ENCODE measurements at places on chromosomes 16 and 17.
A peak's percentile ranks its signal among the peaks of the same experiment; 100 is the strongest.

GRCh38 chr17:10857976-10858375 is 20.1 kb upstream of the PIRT start:
- DNase-seq: no peak

GRCh38 chr16:50640919-50641817 is 39.9 kb downstream of the SNX20 start:
- DNase-seq: no peak

DNA sequence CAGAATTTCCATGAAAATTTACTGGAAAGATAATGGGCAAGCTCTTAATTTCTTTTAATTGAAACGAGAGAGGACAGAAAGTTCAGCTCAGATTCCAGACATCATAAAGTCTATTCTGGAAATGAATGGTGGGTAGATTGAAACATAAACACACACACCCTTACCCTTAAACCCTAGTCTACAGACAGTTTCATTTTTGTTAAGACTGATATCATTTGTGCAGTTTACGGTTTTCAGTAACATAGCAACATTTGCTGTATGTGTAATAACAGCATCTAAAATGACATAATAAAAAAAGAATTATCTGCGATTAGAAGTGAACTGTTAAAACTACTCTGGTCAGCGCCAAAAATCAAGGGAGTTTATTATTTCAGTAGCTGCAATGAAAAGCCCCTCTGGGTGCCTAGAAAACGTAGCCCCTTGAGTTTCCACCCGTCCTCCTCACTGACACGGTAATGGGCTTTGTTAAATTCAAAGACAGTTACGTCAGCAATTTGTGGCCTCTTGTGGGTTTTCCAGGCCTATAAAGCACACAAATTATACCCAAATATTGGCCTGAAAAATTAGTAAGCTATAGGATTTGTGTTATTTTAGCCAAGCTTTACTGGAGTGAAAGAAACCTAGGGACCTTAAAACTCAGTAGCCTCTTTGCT is 520.6 kb upstream of the SOX9 start:
- no peak for DNase-seq

DNA sequence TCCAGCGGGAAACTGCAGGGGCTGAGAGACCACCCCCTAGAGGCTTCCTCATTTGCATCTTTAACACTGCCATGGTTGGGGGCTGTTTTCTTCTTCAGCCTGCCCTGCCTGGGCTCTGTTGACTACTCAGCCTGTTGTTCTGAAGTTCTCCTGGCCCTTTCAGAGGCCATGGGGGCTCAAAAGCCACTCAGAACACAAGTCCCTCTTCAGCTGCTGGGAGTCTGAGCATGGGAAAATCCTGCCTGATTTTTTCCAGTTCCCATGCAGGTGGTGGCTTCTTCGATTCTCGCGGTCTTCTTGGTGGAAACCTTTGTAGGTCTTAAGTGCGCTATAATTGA is 36.3 kb downstream of the PLCG2 start:
- DNase-seq: no peak

GRCh38 chr16:68915589-68915988 is 72.3 kb downstream of the TANGO6 start:
- DNase-seq: no peak

- DNase-seq: no peak
Observed at GRCh38 chr17:29590411-29591145, 1.1 kb upstream of the GIT1 start.

GRCh38 chr17:73617501-73617900 is 26.7 kb downstream of the SDK2 start:
- no peak for DNase-seq

- DNase-seq: no peak
Observed at GRCh38 chr17:17725752-17726457, 44.6 kb downstream of the RAI1 start.

DNA sequence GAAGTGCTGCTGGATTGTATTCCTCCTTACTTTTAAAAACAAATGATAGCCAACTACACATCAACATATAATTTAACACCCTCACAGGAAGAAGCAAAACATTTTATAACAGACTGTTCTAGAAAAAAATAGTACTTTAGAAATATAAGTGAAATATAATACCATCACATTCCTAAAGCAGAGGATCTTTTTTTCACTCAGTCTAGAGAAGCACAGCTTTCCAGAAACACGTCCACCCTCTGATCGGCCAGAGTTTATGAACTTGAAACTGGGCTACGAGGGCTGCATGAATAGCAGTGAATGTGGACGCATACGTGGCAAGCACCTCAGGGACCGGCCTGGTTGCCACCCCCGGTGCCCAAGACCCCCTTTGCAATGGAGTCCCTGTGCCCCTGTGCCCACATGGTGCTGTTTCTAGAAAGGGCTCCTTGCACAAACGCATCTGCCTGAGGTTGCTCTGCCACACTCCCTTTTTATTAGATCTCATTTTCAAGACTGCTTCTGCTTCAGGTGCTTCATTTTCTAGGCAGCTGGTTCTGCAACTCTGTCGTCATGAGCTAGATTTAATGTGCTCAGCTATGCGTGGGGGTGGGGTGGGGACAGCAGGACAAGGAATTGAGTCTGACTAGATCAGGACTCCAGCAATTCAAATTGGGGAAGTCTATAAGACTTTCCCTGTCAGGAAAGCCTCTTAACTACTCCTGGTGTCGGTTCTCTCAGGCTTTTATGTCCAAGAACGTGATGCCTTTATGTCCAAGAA is 29.1 kb upstream of the ERN1 start:
- DNase-seq: no peak

DNA sequence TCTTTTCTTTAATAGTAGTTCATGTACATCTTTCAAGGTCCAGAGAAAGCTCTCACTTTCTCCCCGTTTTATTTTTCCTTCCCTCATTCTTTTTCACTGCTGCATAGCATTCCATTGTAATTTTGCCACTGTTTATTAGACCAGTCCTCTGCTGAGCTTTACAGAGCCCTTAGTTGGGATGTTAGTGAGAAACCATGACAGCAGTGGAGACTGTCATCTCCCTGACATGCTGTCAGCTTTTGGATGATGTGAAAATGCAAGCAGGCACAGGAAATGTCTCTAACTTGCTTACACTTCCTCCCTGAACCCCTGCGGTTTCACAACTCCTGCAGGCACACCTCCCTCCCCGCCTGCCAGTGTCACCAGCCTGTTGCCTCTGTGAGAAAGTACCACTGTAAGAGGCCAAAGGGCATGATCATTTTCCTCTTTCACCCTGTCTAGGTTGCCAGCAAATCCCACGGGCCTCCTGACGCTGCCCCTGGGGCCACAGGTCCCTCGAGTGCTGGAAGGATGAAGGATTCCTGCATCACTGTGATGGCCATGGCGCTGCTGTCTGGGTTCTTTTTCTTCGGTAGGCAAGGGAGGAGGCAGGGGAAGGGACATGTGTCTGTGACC is at the start of gene ITGAL:
ITGAL (plus strand) TSS at position 415 of the 615 bp plus-strand sequence; CDS start at position 511, 96 bp downstream.
- peak; percentile 80 for DNase-seq

DNA sequence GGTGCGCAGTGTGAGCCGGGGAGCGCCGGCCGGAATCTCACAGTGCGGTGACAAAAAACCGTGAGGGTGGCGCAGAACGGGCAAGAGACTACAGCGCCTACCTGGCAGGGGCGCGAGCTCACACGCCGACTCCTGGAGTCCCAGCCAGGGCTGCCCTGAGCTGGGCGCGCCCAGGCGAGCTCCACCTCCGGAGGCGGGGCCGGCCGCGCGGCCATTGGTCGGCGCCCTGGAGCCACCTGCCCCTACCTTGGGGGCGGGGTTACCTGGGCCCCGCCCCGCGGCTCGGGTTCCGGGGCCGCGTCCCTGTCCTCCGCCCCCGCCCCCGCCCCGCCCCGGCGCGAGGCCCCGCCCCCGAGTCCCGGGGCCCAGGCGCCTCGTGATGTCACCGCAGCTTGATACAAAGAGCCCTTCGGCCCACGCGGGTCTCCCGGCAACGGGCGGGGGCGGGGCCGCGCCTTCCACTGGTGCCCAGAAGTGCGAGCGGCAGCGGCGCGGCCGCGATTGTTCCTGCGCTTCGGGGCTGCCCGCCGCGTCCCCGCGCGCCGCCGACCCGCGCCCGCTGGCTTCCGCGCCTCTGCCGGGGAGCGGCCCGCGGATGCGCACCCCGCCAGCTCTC is 96.3 kb downstream of the RAB11FIP4 start:
- DNase-seq: peak; percentile 97

DNA sequence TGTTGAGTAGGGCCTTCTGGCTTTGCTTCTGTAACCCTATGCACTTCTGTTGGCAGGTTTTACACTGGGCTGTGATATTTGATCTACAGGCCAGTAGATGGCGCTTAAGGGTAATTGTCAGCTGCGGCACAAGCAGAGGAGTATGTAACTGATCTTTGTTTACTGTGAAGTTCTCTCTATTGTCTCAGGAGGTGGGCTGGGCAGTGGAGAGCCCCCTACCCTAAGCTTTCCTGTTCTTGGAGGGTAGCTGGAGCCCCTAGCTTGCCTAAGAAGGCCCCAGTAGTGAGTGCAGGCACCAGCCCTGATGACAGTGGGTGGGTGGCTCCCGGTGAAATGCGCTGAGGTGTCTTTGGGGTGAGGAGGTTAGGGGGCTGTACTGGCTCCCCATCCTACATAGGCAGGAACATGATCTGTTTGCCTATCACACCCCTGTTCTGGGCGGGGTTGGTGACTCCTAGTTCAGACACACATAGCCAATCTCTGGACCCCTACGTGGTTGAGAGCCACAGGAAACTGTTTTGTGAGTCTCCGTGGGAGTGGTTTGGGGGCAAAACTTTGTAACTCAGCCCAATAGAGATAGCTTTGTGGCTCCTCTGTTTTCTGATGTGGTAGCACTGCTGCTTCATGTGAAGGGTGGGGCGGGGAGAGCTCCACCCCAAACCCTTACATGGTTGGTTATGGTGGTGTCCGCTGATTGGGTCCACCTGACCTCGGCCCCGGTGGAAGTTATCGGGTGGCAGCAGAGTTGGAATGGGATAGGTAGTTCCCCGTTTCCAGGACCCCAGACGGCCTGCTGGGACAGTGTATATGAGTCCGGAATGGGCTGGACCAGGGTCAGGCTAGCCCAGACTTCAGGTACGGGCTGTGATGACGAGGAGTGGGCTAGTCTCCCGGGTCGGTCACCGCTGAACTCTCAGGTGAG is 60.4 kb downstream of the SLFN11 start:
- peak; percentile 67 for DNase-seq

DNA sequence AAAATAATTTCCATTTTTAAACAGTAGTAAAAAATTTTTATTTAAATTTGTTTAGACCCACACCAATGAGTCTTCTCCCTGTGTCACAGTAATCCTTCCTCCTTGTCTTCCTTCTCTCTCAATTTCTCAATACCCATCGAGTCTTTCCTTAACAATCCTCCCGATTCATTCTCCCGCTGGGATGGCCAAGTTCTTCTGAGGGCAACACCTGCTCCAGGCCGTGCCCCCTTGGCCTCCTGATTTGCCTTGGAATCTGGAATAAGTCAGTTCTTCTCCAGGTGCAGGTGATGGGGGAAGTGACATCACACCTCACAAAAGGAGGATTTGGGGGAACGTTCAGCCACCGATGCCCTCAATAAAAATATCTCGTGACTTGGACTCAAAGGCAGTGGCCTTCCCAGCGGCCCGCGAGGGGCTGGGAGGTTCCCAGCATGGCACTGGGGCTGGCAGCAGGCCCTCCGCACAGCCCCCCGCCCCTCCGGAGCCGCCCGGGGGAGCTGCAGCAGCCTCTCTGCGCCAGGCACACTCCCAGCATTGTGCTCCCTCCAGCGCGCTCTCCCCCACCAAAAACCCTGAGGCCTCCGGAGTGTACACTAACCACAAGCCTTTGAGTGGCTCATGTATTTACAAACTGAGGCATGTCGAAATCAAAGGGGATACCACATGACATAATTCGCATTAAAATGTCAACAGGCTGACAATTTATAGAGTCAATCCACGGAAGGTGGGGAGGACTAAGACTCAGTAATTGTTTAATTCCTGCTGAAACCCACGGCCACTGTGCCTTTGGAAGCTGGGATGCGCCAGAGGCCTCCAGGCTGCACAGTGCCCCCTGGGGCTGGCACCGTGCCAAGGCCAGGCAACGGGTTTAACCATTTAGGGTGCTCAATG is 120.5 kb downstream of the ZFHX3 start:
- DNase-seq: no peak

DNA sequence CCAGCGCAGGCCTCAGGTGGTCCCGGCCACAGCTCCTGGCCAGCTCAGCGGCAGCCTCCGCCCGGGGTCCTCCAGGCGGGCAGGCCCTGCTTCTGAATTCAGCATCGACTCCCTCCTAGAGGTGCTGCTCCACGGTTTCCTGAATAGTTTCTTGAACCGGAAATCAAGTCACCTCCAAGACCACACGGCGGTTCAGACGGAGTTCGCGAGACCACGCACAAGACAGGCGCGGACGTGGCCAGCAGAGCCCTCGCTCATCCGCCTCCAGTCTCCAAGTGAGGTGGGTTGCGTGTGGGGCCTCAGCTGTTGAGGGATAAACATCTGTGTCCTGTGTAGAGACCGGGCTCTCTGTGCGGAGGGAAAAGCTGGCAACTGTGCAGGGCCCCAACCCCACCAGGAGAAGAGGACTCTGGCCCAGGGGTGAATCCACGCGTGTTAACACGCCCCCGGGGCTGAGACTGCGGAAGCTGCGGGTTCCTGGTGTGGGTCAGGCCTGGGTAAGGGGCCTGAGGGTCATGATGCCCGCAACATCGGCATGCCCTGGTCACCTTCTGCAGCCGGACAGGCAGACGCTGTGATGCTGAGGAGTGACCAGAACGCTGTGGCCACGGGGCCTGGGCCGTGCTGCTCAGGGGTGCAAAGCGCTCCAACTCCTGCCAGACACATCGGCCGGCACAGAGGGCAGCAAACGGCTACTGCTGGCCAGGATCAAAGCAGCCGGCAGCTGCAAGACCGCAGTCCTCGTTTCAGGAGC is 55.0 kb upstream of the METRNL start:
- DNase-seq: no peak

GRCh38 chr17:56557682-56558081 is 35.8 kb upstream of the NOG start:
- no peak for DNase-seq

DNA sequence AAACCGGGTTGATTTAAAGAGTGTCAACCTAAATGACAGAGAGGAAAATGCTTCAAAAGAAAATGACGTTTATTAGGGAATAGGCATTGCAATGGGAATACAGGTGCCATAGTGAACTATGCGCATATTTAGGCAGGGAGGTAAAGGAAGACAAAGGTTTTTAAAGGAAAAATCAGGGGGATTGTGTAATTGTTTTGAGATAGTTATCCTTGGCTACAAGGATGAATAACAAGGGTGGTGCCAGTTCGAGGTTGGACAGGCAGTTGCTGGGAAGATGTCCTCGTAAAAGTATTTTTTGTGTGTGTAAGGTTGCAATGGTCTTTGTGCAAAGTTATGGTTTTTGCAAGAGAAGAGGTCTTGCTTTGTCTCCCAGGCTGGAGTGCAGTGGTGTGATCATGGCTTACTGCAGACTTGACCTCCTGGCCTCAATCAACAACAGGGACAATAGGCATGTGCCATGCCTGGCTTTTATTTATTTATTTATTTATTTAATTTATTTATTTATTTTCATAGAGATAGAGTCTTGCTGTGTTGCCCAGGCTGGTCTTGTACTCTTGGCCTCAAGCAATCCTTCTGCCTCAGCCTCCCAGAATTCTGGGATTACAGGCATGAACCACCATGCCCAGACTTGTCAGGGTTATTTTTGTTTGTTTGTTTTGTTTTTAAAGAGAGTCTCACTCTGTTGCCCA is 63.1 kb downstream of the CACNG3 start:
- no peak for DNase-seq

DNA sequence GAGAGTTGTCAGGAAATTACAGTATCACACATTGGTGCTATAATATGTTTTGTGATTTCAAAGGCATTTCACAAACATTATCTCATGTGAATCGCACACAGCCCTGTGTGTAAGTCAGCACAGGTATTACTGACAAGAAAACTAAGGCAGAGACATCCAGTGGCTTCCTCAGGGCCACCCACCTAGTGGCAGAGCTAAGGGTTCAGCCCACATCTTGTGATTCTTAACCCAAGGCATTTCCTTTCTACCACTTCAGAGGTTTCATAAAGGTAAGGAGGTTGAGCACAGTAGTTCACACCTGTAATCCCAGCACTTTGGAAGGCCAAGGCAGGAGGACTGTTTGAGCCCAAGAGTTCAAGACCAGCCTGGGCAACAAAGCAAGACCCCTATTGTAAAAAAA is 58.2 kb downstream of the STX8 start:
- no peak for DNase-seq
